ENCODE measurements at places on chromosomes 5 and 9.

DNA sequence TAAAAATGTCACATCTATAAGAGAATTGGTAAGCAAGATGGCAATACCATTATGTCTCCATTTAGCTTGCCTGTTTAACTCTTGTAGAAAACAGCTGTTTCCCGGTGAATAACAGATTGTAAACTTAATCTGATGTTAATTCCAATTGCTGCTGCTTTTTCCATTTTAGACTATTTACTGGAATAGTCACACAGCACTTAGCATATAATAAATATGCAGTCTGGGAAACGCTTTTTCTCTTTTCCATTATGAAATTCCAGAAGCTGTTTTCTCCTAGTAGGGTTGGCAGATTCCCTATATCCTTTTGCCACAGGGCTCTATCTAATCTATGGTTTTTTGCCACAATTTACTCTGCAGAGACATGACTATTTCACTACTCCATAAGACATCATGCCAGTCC, 148.0 kb downstream of the CEMIP2 start:
- no peak for DNase-seq

DNA sequence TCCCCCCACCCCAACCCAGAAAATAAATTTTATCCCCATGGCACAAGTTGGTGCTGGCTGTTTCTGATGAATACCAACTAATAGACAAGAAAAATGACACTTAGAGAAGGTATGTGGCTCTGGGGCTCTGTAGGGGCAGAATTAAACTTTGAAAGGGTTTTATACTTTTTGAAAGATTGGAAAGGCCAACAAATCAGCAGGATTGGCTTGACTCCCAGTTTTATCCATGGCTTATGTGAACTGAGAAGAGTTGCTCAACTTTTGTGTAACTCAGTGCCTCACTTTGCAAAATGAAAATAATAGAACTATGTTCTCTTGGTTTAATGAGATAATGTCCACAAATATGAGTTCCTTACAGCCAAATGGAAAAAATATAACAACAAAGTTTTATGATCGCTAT, 288.9 kb upstream of the KIF2A start:
- no peak for DNase-seq

DNA sequence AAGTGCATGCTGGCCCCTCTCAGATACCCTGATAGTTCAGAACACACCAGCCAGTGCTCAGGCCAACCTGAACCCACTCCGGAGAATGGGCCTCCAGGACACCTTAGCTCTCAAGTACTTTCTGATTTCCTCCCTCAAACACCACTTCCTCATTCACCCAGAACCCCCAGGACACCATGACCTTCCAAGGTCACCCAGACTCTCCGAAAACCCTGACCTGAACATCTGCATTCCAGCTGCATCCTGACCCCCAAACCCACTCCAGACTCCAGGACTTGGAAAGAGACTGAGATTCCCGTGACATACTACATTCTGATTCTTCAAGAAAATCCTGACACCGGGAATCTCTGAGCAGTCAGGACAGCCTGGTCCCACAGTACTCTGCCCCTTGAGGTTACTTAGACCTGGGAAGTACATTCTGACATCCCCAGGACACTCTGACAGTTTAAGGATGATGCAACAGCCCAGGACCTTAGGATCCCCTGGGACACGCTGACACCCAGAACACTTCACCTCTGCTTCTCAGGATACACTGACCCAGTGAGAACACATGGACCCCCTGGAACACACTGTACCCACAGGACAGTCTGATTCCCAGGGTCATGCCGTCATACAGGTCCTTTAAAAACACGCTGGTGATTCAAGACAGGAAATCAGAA, 747 bp upstream of the PROP1 start:
- DNase-seq, result no peak

- DNase-seq, result no peak
These were observed 101.3 kb downstream of the WDR41 start for GRCh38 chr5:77390795-77391194.

DNA sequence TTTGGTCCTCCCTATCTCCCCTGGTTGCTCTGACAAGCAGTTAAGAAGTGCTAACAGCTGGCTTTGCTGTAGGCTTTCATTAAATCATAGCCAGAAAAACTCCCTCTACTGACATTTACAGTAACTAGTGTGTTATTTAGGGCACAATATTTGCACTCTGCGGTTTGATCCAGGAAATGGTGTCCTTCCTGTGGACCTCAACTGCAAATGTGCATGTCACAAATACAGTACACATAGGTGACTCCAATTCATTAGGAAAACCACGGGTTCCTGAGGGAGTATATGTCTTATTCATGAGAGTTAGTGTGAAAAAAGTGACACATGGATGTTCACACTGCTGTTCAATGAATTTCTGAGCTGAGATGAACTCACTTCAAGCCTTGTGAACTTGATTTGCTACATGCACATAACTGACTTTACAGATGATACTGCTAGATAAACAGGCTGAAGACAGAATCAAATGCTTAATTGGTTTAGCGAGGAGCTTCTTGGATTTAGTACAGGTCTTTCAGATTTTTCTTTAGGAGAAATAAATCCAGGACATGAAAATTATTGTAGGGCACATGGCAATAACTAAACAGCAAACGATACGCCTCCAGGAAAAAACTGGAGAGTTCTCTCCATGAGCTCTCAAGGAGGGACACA, 281.5 kb downstream of the EFNA5 start:
- DNase-seq, result no peak

- DNase-seq, result no peak
These were observed 4.3 kb upstream of the AFAP1L1 start for GRCh38 chr5:149267241-149267973.

DNA sequence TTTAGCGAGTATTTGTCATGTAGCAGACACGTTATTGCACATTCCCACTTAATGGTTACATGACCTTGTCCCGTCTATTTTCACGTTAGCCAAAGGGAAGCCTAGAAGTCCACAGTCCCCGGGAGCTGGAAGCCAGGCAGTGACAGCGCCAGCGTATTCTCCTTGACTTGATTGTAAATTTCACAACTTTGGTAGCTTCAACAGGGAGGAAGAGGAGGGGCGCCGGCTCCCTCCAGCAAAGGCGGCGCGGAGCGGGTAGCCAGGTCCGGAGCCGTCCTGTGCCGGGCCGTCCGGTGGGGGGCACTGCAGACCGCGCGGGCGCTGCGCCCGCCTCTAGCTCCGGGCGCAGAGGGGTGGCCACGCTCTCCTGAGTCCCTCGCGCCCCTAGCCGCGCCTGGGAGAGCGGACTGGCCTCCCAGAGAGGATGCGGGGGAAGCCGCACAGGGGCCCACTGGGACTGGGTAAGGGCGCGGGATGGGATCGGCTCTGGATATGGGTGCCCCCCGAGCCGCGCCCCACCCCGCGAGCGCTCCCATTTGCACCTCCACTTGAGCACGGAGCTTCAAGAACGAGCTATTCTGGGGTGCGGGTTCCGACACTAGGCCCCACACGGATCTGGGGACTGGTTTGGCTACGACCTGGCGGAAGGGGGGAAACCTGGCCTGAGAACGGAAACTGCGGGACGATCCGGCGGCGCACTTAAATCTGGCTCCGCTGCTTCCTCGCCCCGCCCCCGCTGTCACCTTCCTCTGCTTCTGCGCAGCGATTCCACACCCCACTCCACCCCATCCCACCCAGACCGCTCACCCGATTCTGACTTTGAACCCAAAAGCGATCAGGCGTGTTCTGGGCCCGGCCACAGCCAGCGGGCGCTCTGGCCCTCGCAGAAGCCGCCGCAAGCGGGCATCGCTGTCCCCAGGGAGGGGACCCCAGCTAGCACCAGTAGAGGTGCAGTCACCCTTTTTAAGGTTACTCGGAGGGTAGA, 23.8 kb downstream of the KLF4 start:
- DNase-seq, result no peak

DNA sequence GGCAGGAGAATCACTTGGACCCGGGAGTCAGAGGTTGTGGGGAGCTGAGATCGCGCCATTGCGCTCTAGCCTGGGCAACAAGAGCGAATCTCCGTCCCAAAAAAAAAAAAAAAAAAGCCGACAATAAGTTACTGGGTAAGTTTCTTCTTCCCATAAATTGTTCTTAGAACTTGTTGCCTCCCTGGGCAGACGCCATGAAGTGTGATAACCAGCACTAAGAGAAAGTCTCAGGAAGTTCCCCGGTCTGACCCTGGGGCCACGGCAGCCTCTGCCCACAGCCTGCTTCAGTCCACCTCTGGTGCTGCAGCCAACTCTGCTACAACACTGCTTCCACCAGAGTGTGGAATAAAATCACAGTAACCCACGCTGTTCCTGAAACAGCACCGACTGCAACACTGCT, 19.1 kb downstream of the LPCAT1 start:
- no peak for DNase-seq

DNA sequence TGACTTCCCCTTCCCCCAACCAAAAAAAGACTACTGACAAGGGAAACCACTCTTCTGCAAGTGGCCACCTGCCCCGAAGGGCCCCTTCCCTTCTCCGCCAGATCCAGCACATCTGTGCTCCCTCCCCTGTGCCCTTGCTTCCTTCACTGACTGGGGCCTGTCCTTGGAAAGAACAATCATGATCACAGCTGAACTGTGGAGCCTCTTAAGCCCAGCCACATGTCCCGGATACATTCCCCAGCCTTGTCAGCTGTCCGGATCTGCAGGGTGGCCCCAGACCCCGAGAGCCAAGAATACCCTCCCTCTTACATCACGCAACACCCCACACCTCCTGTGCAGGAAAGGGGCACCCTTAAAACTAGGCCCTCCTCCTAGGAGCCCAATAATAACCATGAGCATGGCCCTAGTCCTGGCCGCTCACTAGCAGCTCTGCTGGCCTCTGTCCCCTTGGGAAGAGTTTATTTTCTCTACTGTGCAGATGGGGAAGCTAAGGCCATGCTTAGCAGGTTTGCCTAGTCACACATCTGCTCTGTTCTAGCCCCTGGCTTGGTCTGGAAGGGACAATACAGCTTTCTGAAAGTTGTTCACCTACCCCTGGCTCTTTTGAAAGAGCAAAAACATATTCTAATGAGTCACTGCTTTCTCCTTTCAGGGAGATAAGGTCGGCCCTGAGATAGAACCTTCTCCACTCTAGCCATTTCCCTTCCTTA, 3.8 kb downstream of the SPRY4 start:
- DNase-seq, result no peak

DNA sequence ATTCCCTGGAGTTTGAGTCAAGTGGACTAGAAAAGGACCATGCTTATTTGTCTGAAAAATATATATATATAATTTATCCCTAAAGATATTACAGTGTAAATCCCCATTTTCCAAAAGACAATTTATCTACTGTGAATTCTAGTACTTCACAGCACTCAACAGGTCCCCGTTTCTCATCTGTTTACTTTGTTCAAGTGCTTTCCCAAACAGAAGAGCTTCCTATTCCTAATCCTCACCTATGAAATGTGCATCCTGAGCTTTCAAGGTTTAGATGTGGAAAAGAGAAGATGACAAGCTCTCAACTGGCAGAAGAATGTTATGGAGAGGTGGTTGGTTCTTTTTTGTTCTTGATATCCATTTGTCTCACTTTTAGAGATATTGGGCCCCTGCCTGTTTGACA, 401.6 kb upstream of the ZNF608 start:
- no peak for DNase-seq

DNA sequence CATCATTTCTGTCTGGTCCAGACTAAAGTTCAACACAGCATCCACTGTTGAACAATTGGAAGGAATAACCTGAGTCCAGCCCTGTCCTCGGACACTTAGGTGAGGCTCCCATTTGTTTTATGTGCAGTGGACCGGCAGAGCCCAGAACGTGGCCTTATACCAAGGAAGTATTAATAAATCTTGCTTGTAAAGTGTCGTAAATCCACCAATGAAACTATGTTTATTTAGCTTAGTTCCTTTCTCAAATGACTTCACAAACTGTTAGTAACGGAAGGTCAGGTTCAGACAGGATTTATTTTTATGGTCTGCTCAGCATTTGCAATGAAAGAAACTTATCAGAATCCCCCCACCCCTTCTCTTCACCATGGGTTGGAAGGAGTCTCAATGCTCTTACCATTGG, 149.5 kb downstream of the PCSK1 start:
- DNase-seq, result no peak

GRCh38 chr5:1031306-1031959, 22.8 kb downstream of the NKD2 start:
- DNase-seq, result no peak

DNA sequence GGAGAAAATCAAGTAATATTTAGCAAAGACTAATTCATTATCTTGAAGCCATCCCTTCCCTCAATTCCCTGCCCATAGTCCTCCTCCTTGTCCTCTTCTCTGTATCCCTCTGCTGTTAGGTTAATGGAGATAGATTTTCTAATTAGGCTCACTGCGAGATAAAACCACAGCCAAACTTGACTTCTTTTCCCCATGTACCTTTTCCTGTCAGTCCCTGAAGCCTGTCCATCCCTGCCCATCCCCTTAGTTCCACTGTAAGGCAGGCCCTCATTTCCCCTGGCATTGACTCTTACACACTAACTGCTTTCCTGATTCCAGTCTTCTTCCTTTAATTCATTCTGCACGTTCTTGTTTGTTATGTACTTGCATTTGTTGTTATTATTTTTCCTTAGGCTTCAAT, 1.2 kb downstream of the TLR4 start:
- DNase-seq, result no peak

DNA sequence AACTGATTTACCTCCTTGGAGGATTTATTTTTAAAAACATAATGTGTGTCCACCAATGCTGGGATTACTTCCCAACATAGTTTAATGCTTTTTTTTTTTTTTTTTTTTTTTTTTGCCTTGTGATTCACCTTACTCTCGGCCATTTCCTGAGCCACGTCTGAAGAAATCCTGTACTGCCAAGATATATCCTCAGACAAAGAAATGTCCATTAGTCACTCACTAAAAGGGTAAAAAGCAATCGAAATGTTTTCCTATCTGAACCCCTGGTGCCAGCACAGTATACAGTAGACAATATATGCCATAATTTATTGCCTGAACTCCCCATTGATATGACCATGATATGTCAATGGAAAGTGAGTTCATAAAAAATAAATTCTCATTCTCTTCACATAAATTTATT, 344.1 kb downstream of the BNC2 start:
- no peak for DNase-seq

All from hematopoietic multipotent progenitor cell treated with erythropoietin and hydrocortisone succinate and interleukin-3 and kit ligand, for 17 days (in vitro differentiated cells).